DMS53 (cell line): ENCODE measurements at places on chromosomes 4 and X.

GRCh38 chr4:154534296-154534695 lies 15.9 kb downstream of the PLRG1 start:
- peak; percentile 3 for DNase-seq

DNA sequence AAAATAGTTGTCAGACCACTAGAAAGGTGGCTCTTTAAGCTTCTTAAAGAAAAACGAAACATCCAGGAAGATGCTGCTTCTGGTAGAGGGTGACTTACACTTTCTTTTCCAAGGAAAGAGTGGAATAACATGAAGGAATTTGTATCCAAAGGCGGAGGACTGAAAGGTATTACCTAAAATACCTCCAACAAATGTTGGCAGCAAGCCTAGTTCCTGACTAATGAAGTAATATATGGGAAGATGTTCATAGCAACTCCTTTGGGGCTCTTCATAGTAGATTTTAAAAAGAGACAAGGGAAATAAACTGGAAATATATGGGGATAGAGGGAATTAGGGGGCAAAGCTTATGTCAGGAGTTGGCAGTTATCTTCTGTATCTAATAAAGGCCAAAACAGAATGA lies 116.2 kb downstream of the AASDH start:
- no peak for DNase-seq

GRCh38 chr4:67282749-67283148 lies 262.6 kb downstream of the CENPC start:
- no peak for DNase-seq

DNA sequence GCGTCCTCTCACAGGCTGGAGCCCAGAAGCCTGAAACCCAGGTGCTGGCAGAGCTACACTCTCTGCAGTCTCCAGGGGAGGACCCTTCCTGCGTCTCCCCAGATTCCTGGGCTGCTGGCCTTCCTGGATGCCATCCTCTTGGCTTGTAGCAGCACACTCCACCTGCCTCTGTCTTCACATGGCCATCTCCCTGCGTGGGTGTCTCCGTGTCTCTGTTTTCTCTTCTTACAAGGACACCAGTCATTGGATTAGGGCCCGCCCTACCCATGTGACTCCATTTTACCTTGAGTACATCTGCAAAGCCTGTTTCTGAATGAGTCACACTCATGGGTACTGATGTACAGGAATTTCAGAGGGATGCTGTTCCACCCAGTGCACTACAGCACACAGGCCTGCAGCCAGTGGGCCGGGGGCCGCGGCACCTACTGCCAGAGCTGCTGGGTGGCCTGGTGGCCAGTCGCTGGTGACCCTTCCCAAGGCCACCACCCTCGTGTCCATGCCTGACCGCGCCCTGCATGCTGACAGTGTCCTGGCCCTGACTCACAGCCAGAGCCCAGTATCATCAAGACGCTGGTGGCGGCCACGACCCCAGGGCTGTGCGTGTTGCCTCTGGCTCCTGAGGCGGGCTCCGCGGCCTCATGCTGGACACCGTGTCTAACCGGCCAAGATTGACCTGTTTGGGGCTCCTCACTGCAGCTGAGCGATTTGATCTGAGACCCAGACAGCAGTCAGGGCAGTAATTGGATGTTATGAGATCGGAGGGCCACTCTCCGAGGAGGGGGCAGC lies 63.6 kb upstream of the NKX1-1 start:
- no peak for DNase-seq

- no peak for DNase-seq
Observed at GRCh38 chr4:24856586-24856985, 56.3 kb downstream of the CCDC149 start.

GRCh38 chr4:139901531-139902320 lies 236.1 kb downstream of the MGST2 start:
- DNase-seq, result peak; percentile 51

- peak; percentile 57 for DNase-seq
Observed at GRCh38 chr4:122827258-122827878, 737 bp downstream of the FGF2 start.

DNA sequence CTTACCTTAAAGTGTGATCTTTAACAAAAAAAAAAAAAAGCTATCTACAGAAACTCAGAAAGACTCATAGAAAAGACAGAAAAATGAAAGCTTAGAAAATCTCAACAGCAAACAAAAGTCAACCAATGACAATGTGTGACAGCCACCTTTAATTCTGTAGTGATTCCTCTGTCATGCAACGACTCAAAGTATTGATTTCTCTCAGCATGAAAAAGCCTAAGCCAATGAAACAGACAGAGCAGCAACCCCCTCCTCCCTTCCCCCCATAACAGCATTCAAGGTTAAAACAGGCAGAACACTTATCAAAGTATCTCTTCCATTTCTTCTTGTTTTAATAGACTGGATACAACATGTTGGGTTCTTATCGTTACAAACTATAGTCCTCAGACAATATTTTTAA lies 112.5 kb downstream of the MAB21L2 start:
- DNase-seq, result no peak

- peak; percentile 95 for DNase-seq
Observed at GRCh38 chrX:71282514-71283402, 677 bp upstream of the NONO start.

DNA sequence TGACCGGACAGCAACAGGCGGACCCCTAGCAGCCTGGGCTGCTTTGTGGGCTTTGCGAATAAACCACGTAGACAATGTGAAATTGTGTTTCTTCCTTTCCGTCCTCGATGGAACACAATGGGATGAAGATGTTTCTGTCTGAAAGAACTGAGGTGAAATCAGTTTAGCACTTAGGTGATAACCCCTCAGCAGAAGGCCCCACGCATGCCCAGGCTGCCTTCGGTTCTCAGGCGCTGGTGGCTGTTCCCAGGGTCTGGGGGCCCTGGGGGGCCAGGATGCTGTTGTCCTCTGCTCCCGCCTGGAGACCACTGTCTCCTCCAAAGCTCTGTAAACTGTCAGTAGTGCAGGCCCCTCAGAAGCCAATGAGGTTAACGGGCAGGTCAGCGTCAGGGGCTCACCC lies 73.9 kb upstream of the HGFAC start:
- no peak for DNase-seq

- DNase-seq, result peak; percentile 36
Observed at GRCh38 chr4:102503301-102503746, 2.2 kb downstream of the NFKB1 start.

DNA sequence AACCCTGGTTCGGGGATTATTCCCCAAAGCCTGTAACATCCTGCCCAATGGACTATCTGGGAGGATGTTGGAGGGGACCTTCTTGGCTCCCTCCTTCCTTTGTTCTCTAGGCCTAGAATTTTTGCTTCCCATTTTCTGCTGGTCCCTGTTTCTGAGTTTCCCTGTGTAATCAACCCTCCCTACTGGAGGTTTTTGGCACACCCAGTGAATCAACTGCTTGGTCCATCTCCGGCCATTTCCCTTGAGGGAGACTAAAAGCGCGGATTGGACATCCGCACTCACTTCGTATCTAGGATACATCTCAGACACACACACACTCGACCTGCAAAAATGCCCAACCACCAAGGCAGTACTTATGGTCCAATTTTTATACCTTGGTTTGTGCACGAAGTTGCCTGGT lies 108.2 kb upstream of the MAGEE2 start:
- no peak for DNase-seq
